Activated T-cell treated with anti-CD3 and anti-CD28 coated beads, Interleukin-2, amount 50 U/mL, for 72 hours (primary cell): ENCODE measurements at places on chromosomes 12 and 14. TPM values are rescaled to one million over a fixed set of nuclear protein-coding genes. Genes with fewer than 3 reads are reported as not detected.

The LGR5 gene
- total RNA-seq = not detected

The SOAT2 gene
- total RNA-seq = 7.9 TPM

The ZNF410 gene
- 90.6 TPM for total RNA-seq

The SLC2A13 gene
- total RNA-seq = 3.0 TPM

The ACRBP gene
- total RNA-seq = 5.2 TPM

The CCDC38 gene
- total RNA-seq = 0.34 TPM

The RNASE4 gene
- total RNA-seq = 0.63 TPM

The ADAM21 gene
- 0.14 TPM for total RNA-seq

The FGF6 gene
- total RNA-seq = not detected

The BICDL1 gene
- 154 TPM for total RNA-seq

The CISTR gene
- total RNA-seq = not detected

The SLC17A8 gene
- total RNA-seq = not detected

The ACOT6 gene
- total RNA-seq = not detected

The NXPH4 gene
- 1.5 TPM for total RNA-seq

The SINHCAF gene
- 189 TPM for total RNA-seq

The KRT85 gene
- not detected for total RNA-seq

The RTN1 gene
- total RNA-seq = not detected

The CCDC88C gene
- 111 TPM for total RNA-seq

The ATF7IP gene
- total RNA-seq = 129 TPM

The BDKRB1 gene
- not detected for total RNA-seq
